ENCODE measurements at places on chromosomes 12 and 14. TPM values are rescaled to one million over a fixed set of nuclear protein-coding genes. Genes with fewer than 3 reads are reported as not detected.

Gene RTN1
- polyA plus RNA-seq = 6.5 TPM

Gene FBXW8
- 23.3 TPM for polyA plus RNA-seq

Gene SETD1B
- polyA plus RNA-seq = 12.2 TPM

Gene STAB2
- polyA plus RNA-seq = 0.75 TPM

Gene MAP3K9
- 2.2 TPM for polyA plus RNA-seq

Gene SLC6A13
- 3.6 TPM for polyA plus RNA-seq

Gene SEL1L
- 60.6 TPM for polyA plus RNA-seq

Gene AKAP6
- 3.2 TPM for polyA plus RNA-seq

Gene L3HYPDH
- polyA plus RNA-seq = 43.9 TPM

Gene CEBPE
- 0.50 TPM for polyA plus RNA-seq

DNA sequence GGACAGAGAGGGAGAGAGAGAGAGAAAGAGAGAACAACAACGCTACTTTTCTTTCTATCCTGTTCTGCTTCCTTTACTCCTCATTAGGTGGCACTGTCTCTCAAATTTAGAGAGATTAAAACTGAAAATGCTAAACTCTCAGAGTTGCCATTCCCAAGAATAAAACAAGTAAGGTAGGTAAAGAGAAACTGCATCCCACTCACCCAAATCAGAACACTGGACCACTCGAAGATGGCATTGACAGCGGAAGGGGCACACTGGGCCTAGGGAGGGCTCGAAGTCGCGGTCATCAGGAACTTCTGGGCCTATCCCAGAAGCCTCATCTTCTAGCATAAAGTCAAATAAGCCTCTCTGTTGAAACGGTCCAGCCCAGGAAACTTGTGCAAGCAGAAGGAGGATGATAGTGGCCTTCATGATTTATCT, 4.5 kb downstream of the DCN start:
- DNase-seq = no peak

DNA sequence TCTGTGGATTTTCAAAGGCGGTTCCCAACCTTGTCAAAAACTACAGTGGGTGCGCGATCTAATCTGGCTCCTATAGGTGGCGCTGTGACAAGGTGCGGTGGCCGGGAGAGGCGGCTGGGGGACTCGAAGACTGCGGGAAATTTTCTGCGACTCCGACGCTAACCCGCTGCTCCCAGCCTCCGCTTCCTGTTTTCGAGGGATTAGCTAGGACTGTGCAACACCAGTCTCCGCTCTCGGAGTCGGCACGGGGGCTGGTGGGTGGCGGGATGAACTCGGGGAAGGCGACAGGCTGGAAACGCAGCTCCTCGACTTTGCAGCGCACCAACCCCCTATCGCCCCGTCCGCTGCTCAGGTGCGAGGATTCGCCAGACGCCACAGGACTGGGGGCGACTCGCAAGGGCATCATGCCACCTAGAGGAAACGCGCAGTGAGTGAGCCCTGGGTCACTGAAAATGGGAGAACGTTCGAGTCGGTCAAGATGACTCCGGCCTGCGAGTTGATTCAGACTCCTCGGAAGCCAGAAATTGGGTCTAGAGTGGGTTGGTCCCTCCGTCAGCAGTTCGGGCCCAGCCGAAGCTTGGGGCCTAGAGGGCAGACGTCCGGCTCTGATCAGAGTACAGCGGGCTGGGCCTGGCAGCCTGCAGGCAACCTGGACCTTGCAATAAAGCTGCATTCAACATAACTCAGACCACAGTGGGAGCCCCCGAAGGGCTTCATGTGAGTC, 5.5 kb upstream of the PAX9 start:
- no peak for DNase-seq

- DNase-seq = peak; percentile 70
These were observed 6.0 kb downstream of the GAPDH start for GRCh38 chr12:6540181-6540877.

- no peak for DNase-seq
These were observed 1.3 kb downstream of the ZC3H10 start for GRCh38 chr12:56119361-56119796.

DNA sequence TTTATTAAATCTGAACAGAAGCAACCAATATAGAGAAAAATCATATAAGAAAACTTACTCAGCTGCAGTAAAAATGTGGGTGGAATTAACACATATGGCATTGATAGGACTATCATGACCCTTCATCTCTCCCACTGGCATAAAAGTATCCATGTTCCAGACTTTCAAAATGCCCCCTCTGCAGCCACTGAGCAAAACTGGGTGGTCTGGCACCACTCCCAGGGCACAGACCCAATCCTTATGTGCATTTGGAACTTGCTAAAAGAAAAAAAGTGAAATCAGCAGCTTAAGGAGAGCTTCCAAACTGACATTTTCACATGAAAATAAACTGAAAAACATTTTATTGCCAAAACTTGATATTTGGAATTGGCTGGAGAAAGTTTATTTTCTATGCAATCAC, 141.5 kb downstream of the KIF21A start:
- no peak for DNase-seq

- DNase-seq = no peak
These were observed 29.5 kb upstream of the MAP1LC3B2 start for GRCh38 chr12:116529686-116530085.

- DNase-seq = no peak
These were observed 1.3 kb downstream of the TAMALIN start for GRCh38 chr12:52007982-52008510.

GRCh38 chr12:105555556-105556295, 225.2 kb downstream of the C12orf75 start:
- DNase-seq = no peak

- no peak for DNase-seq
These were observed 37.0 kb downstream of the KDM2B start for GRCh38 chr12:121543786-121544185.

DNA sequence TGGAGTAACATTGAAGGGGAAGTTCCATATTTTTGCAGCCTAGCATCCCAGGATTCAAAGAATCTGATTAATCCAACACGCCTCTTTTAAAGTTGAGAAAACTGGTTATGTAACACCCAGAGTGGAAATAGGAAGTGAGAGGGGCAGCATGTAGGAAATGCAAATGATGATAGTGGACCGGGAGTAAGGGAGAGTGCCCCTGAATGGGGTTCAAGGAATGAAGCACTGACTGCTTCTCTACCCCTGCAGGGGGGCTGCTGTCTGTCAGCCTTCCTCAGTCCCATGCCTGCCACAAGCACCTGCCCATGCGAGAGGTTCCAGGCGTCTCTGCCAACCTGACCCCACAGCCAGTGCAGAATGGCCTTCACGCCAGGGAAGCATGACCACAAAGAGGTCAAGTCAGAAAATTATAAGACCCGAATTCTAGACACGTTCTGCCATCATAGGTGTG, 126.5 kb upstream of the CCND2 start:
- no peak for DNase-seq

- no peak for DNase-seq
These were observed 61.1 kb downstream of the NCOR2 start for GRCh38 chr12:124506145-124506831.

DNA sequence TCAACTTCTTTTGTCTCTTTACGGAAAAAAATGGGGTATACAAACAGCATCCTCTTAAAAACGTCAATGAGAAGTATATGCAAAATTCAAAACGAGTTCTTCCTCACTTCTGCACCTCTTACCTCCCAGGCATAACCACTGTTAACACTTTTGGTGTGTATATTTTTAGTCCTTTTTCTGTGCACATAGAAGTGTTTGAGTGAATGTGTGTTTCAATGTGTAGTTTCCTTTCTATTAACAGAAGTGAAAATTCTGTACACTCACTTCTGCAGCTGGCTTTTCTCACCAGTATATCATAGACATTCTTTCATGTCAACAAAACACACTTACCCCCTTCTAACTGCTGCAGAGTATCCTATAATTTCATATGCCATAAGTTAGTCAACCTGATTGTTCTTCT, 5.4 kb downstream of the UBR7 start:
- DNase-seq = no peak

DNA sequence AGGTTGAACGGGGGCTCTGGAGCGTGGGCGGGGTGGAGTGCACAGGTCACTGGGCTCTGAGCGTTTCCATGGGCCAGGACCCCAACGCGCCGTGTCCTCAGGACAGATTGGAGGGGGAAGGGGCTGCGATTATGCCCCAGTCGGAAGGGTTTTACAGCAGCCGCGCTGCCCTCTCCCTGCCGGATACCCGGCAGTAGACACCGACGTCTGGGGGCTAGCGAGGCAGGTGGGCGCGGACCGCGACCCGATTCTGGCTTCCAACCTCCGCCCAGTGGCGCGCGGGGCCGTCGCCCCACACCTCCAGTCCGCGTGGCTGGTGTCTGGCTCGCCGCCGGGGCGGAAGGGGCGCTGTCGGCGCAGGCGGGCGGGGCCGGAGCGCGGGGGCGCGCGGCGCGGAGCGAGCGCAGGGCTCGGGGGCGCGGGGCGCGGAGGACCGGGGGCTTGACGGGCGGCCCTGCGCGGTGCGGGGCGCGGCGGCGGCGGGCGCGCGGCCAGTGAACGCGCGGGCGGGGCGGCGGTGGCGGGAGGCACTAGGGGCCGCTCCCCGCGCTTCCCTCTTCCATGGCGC, 2.4 kb upstream of the KIF26A start:
- DNase-seq = no peak

DNA sequence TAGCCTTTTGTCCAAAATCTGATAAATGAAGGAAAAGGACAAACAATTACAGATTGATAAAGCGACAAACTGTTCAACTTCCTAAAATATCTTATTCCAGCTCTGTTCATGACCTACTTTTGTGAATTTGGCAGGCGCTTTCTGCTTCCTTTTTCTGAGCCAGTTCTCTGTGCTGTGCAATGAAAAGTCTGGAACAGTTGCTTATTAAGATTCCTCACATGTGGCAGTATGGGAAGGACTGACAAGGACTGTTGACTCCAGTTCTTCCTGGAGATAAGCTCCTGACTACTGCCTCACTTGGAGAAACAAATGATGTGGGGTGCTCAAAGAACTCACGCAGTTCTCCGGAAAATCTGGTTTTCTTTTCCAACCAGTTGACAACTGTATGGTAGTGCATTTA, 58.3 kb upstream of the ANP32D start:
- DNase-seq = no peak

DNA sequence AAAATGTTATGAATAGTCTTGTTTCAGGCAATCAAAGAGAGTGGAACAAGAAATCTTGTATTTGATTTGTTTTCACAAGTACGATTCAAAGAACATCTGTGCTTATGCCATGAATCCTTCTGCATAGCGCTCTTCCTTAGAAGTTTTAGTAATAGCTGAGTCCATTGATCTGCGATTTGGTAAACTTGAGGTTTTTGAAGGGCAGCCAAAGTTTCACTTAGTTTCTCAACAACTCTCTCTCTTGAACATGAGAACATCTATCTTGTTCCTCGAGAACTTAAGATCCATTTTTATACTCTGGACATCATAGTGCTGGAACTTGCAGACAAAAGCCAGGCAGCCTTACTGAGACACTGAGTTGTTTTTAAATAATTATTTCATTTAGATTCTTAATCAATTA, 96.2 kb upstream of the USP15 start:
- no peak for DNase-seq

DNA sequence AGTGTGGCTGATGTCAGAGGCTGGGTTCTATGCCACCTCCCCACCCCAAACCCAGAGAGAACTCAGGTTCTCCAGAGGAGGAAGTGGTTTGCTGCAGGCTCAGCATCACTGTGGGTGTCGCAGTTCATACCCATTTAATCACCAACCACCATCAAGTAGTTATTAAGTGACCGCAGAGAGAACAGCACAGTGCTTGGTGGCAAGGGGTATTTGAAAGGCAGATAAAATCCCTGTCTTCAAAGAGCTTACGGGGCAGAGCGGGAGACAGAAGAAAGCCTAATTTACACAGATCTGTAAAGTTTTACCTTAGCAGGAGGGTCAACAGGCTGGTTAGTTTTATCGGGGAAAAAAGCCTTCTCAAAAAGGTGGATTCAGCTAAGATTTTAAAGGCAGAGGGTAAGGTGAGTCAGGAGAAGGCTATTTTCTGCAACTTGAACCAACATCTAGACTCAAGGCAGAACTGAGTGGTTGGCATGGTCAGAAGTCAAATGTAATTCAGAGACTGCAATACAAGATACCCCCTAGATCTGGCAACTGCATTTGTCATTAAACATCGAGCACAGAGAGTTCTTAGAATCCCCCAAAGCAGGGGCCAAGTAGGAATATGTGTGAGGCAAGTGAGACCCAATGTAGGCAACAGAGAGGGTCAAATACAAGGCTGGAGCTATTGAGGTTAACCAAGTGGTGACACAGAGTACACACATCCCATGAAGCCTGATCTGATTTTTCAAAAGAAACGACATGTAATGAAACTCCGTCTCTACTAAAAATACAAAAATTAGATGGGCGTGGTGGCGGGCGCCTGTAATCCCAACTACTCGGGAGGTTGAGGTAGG, 13.2 kb downstream of the PXN start:
- no peak for DNase-seq

DNA sequence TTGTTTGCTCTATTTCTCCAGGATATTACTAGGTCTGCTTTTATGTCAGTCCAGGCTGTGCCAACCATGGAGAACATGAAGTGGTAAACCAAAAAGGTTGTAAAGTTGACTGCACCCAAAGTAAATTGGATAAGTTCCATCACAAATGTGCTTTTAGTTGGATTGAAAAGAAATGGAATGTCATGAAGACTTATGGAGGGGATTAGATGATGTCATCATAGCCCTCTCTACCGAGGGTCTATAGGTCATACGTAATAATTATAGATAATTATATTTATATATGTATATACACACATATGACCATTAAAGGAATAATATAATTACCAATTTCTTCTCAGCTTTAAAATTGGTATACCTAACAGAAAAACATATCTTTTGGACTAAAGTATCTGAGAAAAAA, 714.9 kb downstream of the NOVA1 start:
- no peak for DNase-seq

- DNase-seq = no peak
These were observed 679.5 kb downstream of the C12orf50 start for GRCh38 chr12:87349681-87350080.

- DNase-seq = no peak
These were observed 390.6 kb upstream of the TBX3 start for GRCh38 chr12:115074617-115075016.

DNA sequence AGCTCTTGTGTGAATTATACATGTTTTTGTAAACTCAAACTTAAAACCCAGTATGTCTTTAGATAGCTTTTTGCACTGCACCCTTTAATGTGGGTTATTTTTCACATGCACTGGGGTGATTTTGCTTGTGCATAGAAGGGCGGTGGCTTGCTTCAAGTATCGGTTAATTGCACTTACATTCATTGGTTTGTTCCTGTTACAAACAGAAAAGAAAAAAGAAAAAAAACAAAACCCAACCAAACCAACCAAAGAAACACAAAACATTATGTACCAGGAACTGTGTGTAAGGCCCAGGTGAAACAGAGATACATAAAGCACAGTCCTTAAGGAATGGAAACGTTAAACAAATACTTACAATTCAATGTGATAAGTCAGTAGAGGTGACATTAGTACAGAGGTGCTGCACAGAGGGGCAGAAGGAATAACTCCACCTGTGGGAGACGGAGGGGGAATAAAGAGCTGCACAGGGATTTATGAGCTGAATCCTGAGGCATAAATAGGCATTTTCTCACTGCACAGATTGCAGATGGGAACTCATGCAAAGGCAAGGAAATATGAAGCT, 151.4 kb downstream of the KTN1 start:
- no peak for DNase-seq
